Endothelial cell of umbilical vein (primary cell): ENCODE measurements at places on chromosomes 13 and 19.

GRCh38 chr13:79404985-79405384 is 1.1 kb downstream of the RBM26 start:
- DNase-seq = peak; percentile 31

- DNase-seq = no peak
Measured at GRCh38 chr19:33214596-33214995, 11.1 kb downstream of the SLC7A10 start.

GRCh38 chr19:34284505-34284904 is 30.2 kb downstream of the GARRE1 start:
- DNase-seq = no peak

DNA sequence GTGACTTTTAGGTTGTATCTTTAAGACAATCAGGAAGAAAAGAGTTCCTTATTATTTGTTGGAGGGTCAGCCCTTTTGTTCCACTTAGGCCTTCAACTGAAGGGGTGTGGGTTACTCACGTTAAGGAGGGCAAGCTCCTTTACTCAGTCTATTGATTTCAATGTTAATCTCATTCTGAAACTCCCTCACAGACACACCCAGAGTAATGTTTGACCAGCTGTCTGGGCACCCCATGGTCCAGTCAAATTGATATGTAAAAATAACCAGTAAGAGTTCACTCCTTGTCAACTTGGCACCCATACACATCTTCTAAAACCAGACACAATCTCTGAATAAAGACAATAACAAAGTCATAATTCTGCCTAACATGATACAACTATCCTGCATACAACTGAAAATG is 292.9 kb downstream of the KLF5 start:
- DNase-seq = no peak

GRCh38 chr19:47141695-47142094 is 11.1 kb downstream of the SAE1 start:
- DNase-seq = no peak
